Activated CD8-positive, alpha-beta memory T cell treated with anti-CD3 and anti-CD28 coated beads, Interleukin-2, amount 50 U/mL, for 4 hours (primary cell): ENCODE measurements at places on chromosomes 4 and X.

- no peak for DNase-seq
Observed at GRCh38 chrX:53256446-53257041, 24.8 kb downstream of the IQSEC2 start.

DNA sequence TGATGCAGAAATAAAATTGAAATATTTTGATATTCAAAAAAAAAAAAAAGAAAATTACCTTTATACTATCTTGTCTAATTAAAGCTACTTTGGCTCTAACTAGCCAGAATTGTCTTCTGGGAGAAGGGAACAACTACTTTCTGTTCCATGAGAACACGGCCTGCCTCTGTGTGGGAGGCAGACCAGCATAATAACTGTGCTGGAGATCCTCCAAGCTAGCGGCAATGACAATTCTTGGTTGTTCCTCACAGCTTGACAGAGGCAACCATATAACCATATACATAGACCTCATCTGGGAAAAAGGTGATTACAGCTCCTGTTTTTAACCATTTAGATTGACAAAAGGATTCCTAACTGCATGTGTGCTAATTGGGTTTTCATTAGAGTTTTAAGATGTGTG lies 95.7 kb downstream of the RBMX2 start:
- no peak for DNase-seq

- no peak for DNase-seq
Observed at GRCh38 chrX:97132664-97133415, 249.1 kb downstream of the RPA4 start.

DNA sequence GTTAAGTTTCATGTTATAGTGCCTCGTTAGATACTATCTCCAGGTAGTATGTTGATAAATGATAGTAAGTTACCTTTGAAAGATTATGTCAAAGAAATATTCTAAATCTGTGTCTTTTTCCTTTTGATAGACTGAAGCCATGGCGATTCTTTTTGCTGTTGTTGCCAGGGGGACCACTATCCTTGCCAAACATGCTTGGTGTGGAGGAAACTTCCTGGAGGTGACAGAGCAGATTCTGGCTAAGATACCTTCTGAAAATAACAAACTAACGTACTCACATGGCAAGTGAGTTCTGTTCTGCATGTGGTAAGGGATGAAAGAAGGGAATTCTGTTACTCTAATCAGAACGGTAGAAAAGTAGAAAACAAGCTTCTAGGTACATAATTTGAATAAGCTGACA lies 8.2 kb downstream of the VAMP7 start:
- DNase-seq = no peak

DNA sequence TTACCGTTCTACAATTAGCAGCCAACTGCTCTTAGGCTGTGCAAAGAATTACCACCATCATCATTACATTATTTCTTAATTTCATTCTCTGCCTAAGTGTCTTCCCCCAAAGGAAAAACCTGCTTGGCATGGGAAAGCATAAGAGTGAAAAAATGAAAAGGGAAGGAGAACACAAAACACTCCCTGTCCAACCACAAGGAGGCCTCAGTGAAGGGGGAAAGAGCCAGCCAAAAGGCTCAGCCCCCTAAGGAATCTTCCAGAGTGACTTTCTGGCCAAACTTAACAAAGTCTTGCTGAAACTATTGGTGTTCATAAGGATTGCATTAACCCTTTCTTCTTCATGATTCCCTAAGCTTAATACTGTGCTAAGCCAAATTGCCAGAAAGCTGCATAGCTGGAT lies 287.4 kb downstream of the SMARCA1 start:
- DNase-seq = no peak

DNA sequence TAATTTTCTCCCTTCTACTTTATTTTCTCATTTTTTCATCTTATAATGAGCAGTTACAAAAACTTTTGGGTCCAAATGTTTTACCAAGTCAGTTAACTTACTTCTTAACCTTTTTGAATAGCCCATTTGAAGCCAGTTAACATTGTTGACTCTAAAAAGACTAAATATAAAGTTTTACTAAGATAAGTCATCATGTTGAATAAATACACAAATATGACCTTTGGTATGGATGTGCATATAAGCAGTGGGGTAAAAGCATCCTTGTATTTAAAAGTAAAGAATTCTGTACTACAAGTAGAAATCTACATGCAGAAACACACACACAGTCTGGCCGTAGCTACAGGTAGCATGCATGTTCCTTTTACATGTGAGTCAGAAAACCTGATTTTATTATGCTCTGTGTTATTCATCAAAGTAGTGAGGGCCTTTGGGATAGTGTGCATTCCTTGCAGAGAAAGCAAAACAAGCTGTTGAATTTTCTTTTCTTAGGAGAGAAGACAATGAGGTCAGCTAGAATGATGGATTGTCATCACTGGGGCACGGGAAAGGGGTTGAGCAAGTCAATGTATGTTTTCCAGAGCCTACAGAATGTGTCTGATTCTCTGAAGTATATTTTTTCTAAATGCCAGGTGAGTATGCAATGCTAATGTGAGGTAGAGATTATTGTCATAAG lies 533.2 kb upstream of the AGA start:
- DNase-seq = no peak
